ENCODE measurements at places on chromosomes 16 and 17. TPM values are rescaled to one million over a fixed set of nuclear protein-coding genes. Genes with fewer than 3 reads are reported as not detected.

- no peaks in the 10 kb centered on the region for H3K27me3 ChIP-seq
- no peak for DNase-seq
- H3K4me3 ChIP-seq: no peak overlapping the region
- no peaks in the 10 kb centered on the region for H3K4me1 ChIP-seq
- H3K27ac ChIP-seq: no peak overlapping the region
Measured at GRCh38 chr17:48478224-48479013, 48.4 kb upstream of the SKAP1 start.

GRCh38 chr17:1003633-1003971, 6.7 kb downstream of the TIMM22 start:
- H3K4me1 ChIP-seq: no peaks in the 10 kb centered on the region
- H3K27ac ChIP-seq: no peak overlapping the region
- H3K4me3 ChIP-seq: no peak overlapping the region
- peaks cover 14% of the 10 kb centered on the region for H3K36me3 ChIP-seq
- no peak for DNase-seq

GRCh38 chr16:19133600-19133999, 19.8 kb downstream of the ITPRIPL2 start:
- H3K4me1 ChIP-seq: peaks cover 3% of the 10 kb centered on the region
- no peaks in the 10 kb centered on the region for H3K27me3 ChIP-seq
- H3K27ac ChIP-seq: no peak overlapping the region
- DNase-seq: no peak

The SMIM36 gene
- total RNA-seq: not detected

The DNAI2 gene
- total RNA-seq: not detected

DNA sequence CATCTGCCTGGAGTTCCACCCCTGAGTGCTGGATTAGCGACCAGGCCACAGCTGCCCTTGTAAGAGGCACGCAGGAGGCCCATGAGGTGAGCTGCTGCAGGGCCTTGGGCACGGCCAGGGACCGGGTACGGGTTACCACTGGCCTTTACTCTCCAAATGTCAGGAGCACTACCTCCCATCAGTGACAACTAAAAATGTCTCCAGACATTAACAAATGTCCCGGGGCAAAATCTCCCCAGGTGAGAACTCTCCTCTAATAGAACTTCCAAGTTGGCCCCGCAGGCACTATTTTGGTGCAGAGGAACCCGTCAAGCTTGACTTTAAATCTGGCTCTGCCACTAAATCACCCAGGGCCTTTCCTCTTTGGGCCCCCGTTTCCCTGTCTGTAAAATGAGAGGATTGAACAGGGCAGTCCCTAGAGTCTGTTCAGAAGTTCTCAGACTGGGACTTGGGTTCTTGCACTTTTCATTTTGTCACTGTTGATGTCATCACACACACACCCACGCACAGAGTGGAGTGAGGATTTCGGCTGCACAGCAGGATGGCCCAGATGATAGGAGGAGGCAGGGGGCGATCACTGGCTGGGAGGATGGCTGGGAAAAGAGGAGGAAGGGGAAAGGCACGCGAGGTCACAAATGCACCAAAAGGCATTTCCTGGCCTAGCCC, 24.5 kb upstream of the MAPT start:
- H3K27ac ChIP-seq: no peak overlapping the region
- no peaks in the 10 kb centered on the region for H3K36me3 ChIP-seq
- no peak overlapping the region for H3K4me3 ChIP-seq
- H3K4me1 ChIP-seq: 0 out of 2 replicates have a peak, but pooled peaks cover 2% of the 10 kb centered on the region
- no peak for DNase-seq

- H3K27me3 ChIP-seq: no peaks in the 10 kb centered on the region
- no peak overlapping the region for H3K27ac ChIP-seq
- H3K4me1 ChIP-seq: peaks cover 10% of the 10 kb centered on the region
- H3K36me3 ChIP-seq: no peaks in the 10 kb centered on the region
- H3K4me3 ChIP-seq: peak overlapping the region; percentile 89
Measured at GRCh38 chr16:58127033-58127556, 2.1 kb downstream of the CFAP20 start.

DNA sequence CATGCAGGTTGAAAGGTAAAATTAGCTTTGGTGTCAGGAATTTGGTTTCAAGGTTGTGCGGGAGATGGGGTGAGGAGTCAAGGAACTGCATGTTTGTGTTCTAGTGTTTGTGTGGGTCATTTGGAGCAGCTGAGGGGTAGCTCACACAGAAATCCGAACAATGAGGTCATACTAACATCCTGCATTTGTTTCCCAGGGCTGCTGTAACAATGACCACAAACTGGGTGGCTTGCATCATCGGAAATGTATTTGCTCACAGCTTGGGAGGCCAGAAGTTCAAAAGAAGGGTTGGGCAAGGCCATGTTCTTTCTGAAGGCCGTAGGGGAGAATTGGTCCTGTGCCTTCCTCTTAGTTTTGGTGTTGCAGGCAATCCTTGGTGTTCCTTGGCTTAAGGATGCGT, 287.4 kb downstream of the HAPSTR1 start:
- no peak overlapping the region for H3K27ac ChIP-seq
- H3K4me3 ChIP-seq: no peak overlapping the region
- no peaks in the 10 kb centered on the region for H3K36me3 ChIP-seq
- no peaks in the 10 kb centered on the region for H3K4me1 ChIP-seq
- no peaks in the 10 kb centered on the region for H3K27me3 ChIP-seq

GRCh38 chr17:69763503-69763902, 311.5 kb upstream of the KCNJ16 start:
- no peak overlapping the region for H3K27ac ChIP-seq
- no peaks in the 10 kb centered on the region for H3K36me3 ChIP-seq
- no peaks in the 10 kb centered on the region for H3K27me3 ChIP-seq

DNA sequence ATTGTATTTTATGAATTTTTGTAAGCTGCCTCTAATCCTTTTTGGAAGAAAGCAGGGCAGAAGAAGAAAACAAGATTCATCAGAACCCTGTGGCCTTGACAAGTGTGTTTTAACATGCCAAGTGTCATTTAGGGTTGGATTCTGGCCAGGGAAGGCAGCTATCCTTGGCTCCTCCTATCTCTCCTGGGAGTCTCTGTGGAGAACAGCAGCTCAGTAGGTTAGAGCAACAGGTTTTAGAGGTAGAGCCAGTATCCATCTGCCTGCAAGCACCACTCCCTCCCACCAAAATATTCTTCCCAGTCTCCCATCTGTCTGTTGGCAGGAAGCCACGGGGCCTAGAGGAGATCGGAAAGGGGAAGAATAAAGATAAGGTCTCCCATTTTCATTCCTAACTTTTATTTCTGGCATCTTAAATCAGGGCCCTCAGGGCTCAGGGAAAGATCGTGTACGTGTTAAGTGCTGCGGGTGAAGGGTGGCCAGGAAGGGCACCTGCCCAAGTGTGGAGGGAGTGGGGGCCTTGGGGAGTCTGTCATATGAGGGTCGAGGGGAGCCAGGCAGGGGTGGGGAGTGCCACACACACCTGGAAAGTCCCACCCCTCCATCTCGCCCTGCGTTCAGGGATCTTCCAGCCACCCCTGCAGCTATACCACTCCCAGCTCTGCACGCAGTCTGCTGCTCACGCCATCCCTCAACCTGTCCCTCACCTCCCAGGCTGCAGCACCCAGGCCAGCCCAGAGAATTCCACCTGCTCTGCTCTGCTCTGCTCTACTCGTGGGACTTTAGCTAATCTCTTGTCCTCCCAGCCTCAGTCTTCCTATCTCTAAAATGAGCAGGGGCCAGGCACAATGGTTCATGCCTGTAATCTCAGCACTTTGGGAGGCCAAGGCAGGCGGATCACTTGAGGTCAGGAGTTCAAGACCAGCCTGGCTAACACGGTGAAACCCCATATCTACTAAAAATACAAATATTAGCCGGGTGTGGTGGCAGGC, 17.1 kb upstream of the CPSF4L start:
- H3K27me3 ChIP-seq: no peaks in the 10 kb centered on the region
- H3K27ac ChIP-seq: no peak overlapping the region
- peak; percentile 31 for DNase-seq
- H3K4me3 ChIP-seq: no peak overlapping the region
- H3K4me1 ChIP-seq: peaks cover 3% of the 10 kb centered on the region
